ENCODE measurements at places on chromosomes 12 and 14.
A peak's percentile ranks its signal among the peaks of the same experiment; 100 is the strongest.

- DNase-seq: peak; percentile 12
Measured at GRCh38 chr12:132986885-132987225, 688 bp downstream of the ZNF26 start.

- DNase-seq: peak; percentile 45
Measured at GRCh38 chr14:92122351-92122677, 545 bp downstream of the CPSF2 start.

DNA sequence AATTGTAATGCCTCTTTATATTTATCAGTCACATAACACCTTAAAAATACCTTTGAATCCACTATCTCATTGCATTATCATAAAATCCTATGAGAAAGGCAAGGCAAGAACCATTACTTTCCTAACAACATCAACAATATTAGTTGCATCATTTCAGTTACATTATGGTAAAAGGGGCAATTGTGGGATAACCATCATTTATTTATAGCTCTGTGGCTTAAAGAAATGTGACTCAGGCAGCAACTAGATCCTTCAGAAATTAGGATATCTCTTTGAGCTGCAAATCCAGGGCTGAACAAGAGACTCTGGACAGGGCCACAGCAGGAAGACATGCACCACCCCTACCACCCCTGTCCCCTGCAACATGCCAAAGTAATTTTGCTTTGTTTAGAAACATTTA is 36.4 kb downstream of the EPS8 start:
- DNase-seq: peak; percentile 56

GRCh38 chr12:132445884-132446632 is 43.9 kb upstream of the FBRSL1 start:
- DNase-seq: peak; percentile 45

DNA sequence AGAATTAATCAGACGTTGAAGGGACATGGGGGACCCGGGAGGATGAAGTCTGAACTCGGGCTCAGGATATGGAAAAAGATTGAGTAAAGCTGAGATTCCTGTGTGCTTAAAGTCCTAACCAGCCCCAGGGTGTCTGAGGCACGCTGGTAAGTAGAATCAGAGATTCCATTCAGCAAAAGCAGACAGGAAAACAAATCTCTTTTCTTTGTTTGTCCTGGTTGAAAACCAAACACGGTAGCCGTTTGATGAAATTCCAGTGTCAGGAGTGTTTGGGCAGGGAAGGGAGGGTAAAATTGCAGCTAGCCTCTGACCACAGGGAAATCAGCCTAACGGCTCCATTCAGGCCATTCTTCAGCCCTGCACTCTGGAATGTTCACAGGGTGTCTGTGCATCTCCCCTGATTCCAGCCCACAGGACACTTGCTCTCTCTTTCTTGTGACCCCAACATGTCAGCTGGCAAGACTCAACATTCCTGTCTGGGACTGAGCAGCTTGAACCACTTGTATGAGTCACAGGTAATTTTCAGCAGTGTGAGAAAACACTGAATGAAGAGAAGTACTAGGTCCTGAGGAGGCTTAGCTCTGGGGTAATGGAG is 31.0 kb downstream of the NINJ2 start:
- peak; percentile 98 for DNase-seq
